ENCODE measurements at places on chromosomes 7 and 10.

- no peak for DNase-seq
Measured at GRCh38 chr10:1206101-1206500, 149.9 kb downstream of the WDR37 start.

- DNase-seq, result no peak
Measured at GRCh38 chr10:33734393-33735155, 400.1 kb upstream of the NRP1 start.

DNA sequence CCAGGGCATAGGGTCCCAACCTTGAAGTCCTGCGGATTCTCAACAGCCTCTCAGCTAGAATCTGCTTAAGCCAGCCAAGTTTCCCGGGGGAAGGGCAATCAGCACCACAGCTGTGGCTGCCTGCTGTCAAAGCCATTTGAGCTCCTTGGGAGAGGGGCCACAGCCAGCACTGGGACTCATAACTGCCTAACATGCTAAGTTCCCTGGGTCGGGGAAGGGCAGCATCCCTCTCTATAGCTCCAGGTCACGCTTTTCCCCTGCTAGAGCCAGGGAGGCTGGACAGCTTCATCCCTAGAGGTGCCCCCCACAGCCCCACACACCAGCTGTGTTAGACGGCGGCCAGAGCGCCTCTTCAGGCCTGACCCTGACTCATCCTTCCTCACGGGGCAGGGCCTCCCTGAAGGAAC lies 49.6 kb upstream of the PDE1C start:
- no peak for DNase-seq

DNA sequence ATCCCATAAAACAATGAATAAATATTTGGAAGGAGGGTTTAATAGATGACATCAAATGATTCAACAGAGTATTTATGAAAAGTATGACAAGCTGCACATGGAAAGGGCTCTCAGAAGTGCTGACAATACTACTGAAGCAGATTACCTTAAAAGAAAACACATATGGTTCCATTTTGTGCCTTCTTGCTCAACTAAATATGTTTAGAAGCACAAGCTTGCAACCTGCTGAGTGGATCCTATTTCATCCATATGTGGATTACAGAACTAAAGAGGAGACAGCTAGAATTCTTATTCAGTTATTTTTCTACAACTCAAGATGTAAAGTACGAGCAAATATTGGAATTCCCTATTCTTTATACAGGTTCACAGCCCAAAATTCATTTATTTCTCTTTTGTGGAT lies 340.6 kb downstream of the TFEC start:
- DNase-seq, result no peak

GRCh38 chr7:67724955-67725354 lies 728.3 kb downstream of the TYW1 start:
- no peak for DNase-seq

GRCh38 chr10:3950676-3951275 lies 165.8 kb upstream of the KLF6 start:
- DNase-seq, result peak; percentile 72

- no peak for DNase-seq
Measured at GRCh38 chr7:27631391-27631790, 31.3 kb downstream of the HIBADH start.

GRCh38 chr10:101087965-101088364 lies 26.2 kb downstream of the KAZALD1 start:
- DNase-seq, result no peak

- peak; percentile 75 for DNase-seq
Measured at GRCh38 chr7:12674861-12675260, 12.6 kb upstream of the ARL4A start.

GRCh38 chr10:117534321-117535297 lies 7.9 kb upstream of the EMX2 start:
- no peak for DNase-seq

- no peak for DNase-seq
Measured at GRCh38 chr7:5700391-5700985, 81.0 kb downstream of the RNF216 start.

DNA sequence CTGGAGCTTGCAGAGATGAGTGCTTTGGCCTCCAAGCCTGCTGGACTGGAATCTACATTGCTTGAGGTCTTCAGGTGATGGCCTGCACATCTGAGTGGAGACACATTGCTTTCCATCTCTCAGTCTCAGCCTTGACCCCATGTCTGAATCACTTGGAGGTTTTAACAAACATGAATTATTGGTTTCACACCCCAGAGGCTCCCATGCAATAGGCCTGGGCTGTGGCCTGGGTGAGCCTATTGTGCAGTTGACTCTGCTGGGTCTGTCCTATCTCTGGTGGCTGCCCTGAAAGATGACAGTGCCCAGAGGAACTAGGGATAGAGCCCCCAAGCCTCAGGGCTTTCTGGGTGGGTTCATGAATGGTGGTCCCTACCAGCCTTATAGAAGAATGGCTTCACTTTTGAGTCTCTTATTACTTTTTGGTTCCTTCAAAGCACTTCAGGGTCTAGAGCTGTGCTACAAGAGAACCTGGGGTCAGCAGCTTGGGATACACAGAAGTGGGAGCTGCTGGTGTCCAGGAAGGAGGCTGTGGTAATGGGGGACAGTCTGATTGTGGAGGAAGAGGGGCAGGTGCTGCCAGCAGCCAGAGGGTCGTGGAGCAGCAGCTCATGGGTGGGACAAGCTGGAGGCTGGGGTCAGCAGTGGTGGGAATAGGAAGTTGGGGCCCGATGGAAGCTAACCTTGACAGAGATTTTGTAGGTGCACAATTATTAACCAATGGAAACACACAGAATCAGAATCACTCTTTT lies 5.5 kb downstream of the RAMP3 start:
- DNase-seq, result no peak

- DNase-seq, result no peak
Measured at GRCh38 chr10:84256510-84257342, 11.9 kb downstream of the RGR start.

- no peak for DNase-seq
Measured at GRCh38 chr7:101927802-101928201, 110.4 kb downstream of the CUX1 start.

GRCh38 chr10:127441350-127442219 lies 107.5 kb upstream of the NPS start:
- DNase-seq, result no peak

DNA sequence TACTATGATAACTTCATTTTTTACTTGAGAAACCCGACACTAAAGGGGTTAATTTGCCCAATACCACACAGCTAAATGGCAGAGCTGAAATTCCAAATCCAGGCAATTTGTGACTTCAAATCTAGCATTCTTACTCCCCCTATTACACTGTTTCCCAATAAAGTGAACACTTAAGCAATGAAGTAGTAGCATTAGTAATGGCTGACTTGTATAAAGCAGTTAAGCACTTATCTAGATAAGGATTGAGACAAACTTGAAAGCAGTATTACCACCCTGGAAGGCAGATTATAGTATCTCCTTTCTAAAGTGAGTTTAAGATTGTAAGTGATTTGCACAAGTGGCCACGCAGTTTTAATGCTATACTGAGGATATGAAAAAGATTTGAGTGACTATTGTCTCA lies 39.3 kb downstream of the WASL start:
- no peak for DNase-seq

DNA sequence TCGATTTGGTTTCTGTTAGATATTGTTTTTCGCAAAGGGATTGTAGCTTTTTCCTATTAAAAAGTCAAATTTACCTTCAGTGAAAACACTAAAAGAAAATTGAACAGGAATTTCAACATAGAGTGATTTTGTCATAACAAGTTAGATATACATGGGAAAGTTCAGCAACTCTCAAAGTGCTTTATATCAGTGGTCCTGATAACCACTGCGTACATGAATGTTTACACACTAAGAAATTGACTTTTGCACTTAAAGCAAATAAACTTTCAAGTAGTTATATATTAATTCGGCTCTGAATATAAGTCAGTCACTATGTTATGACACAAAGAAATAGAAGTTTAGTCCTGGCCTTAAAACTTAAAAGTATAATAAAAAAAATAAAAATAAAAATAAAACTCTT lies 101.3 kb upstream of the DKK1 start:
- no peak for DNase-seq

- DNase-seq, result no peak
Measured at GRCh38 chr7:29304756-29305155, 110.2 kb downstream of the CHN2 start.

DNA sequence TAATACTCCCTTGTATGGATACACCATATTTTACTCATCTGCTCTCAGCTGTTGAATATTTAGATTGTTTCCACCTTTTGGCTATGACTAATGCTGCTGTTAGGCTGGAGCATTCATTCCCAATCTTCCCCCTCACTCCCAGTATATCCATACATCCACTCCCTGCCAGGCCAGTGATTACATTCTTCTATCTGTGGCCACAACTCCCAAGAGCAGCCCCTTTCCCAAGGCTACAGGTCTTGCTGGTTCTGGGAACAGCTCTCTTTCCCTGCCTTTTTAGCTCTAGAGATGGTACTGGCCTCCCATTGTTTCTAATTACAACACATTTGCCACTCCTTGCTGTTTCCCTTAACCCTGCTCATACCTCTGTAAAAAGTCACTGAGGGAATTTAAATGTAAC lies 28.2 kb downstream of the SFR1 start:
- DNase-seq, result no peak

DNA sequence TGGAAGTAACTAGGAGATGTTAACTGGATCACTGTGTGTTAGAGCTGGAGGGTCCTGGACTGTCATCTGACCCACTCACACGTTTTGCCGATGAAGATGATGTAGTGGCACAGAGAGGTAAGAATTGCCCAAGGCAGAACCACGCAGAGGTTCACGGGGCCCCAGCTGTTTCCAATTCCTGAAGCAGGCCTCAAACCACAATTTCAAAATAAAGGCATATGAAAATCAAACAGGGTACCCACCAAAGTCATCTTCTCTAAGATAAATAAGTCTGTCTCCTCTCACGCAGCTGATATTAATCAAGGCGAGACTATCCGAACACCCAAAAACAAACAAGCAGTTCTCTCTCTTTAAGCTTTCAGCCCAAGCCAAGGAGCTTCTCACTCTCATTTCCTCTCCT lies 113.3 kb upstream of the JCAD start:
- no peak for DNase-seq

- DNase-seq, result peak; percentile 23
Measured at GRCh38 chr10:35409094-35409582, 72.8 kb downstream of the CCNY start.

GRCh38 chr10:32961895-32962369 lies 3.9 kb upstream of the ITGB1 start:
- no peak for DNase-seq

GRCh38 chr7:13047061-13047460 lies 359.6 kb downstream of the ARL4A start:
- DNase-seq, result no peak

DNA sequence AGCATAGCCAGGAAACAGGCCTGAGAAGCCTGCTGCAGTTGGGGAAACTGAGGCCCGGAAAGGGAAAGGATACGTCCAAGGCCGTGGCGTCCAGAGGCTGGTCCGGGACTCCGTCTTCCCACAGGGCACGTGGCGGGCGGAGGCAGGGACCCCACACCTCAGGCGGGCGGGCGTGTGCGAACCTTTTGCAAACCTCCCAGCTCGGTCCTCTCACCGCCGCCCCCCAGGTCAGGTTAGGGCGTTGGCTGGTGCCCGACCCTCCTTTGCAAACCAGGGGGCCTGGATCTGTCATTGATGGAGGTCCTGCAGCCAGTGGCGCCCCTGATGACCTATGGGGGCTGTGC lies 19.3 kb downstream of the FAM20C start:
- no peak for DNase-seq

- no peak for DNase-seq
Measured at GRCh38 chr10:70132098-70133029, at the start of gene AIFM2. Gene AIFM2, minus strand, starts transcription at chr10:70132825. Its CDS starts 8,741 bp downstream, at chr10:70124084.

- no peak for DNase-seq
Measured at GRCh38 chr10:78220781-78221180, 187.1 kb downstream of the RPS24 start.

- peak; percentile 94 for DNase-seq
Measured at GRCh38 chr10:80187465-80188409, 17.6 kb downstream of the ANXA11 start.

DNA sequence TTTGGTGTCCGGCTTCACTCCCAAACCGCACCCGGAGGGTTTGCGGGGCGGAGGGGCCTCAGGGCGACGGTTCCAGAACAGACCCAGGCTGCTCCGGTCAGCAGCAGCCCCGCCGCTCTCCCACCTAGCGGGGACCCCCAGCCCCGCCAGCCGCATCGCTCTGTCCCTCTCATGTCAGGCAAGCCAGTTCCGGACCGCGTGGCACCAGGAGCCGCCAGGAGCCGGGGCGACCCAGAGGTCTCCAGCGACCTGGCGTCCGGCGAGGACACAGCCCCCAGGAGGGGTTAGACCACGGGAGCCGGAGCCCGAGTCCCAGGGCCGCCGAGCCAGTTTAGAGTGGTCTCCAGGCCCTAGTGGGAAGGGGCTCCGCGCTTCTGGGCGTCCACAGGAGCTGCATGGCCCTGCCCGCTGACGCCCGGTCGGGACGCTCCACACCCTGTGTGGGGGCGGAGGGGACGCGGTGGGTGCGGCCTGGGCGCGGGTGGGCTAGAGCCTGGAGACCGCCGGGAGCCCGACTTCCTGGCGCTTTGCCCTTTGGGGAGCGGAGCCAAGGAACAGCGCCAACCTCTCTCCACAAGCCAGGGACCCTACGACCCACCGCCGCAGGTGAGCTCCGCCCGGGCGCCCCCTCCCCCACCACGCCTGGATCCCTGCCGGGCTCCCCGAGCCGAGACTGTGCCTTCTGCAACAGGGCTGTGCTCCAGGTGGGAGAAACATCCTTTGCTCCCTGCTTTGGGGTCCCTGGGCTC lies 43.4 kb downstream of the ZNF117 start:
- no peak for DNase-seq

- no peak for DNase-seq
Measured at GRCh38 chr7:19175241-19175640, 30.0 kb upstream of the FERD3L start.

GRCh38 chr10:35822316-35822715 lies 180.2 kb upstream of the FZD8 start:
- no peak for DNase-seq

- DNase-seq, result no peak
Measured at GRCh38 chr10:43421519-43421918, 12.5 kb upstream of the HNRNPF start.

DNA sequence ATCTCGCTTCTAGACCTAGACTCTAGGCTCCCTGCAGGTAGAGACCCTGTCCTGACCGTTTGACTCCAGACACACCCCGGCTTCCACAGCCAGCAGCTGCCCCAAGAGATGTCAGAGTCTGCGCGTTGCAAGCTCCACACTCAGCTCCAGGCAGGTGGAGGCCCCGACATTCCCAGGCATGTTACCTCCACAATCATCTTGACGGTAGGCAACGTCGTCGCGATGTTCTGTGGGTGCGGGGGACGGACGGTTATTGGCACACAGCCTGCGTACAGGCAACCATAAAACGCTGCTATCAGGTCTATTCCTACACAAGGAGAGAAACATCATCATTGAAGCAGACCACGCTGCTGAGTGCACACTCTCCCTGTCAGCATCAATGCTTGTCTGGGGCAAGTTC lies 213.2 kb downstream of the ZMYND11 start:
- DNase-seq, result no peak

DNA sequence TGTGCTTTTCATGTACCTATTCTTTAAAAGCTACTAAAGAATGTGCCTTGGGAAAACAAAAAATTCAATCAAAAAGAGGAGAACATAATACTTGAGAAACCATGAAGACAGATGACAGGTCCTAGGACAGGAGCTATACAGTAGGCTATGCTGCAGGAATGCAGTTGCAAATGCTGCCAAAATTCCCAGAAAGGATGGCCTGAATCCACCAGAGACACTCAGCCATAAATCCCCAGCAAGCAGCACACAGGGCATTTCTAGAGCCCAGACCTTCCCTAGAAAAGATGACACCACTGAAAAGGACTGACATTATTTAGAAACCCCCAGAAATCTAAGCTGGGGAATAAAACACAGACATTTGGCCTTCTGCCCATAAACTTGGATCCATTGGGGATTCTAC lies 237.3 kb downstream of the C7orf25 start:
- no peak for DNase-seq

GRCh38 chr7:27678617-27679260 lies 16.1 kb upstream of the HIBADH start:
- no peak for DNase-seq
